ENCODE measurements at places on chromosomes 6 and 20. TPM values are rescaled to one million over a fixed set of nuclear protein-coding genes. Genes with fewer than 3 reads are reported as not detected.

The PDYN gene
- polyA plus RNA-seq: not detected

The CALHM4 gene
- polyA plus RNA-seq: not detected

The C20orf204 gene
- 0.50 TPM for polyA plus RNA-seq

The PRKN gene
- 0.27 TPM for polyA plus RNA-seq

The WFDC2 gene
- 547 TPM for polyA plus RNA-seq

The NMBR gene
- 0.05 TPM for polyA plus RNA-seq

The TAGAP gene
- 1.7 TPM for polyA plus RNA-seq

The GINS1 gene
- 0.87 TPM for polyA plus RNA-seq

The OSTM1 gene
- 33.0 TPM for polyA plus RNA-seq

The ZFP57 gene
- 2.0 TPM for polyA plus RNA-seq

The MCCD1 gene
- polyA plus RNA-seq: not detected

DNA sequence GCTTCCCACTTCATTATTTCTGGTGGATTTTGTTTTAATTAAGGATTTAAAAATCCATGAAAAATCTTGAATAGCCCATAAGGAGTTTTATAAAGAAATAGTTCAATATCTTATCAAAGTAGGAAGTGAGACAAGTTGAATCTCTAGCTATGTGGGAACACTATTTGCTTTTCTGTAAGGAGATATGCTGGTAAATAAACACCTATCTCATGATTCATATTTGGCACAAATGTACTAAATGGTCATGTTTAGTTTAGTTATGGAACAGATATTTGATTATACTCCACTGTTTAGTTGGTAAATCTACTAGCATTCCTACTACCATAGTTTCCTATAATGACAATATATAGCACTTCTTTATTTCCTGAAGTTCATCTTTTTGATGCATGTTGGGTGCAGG, 239.9 kb upstream of the CEP162 start:
- DNase-seq: no peak

DNA sequence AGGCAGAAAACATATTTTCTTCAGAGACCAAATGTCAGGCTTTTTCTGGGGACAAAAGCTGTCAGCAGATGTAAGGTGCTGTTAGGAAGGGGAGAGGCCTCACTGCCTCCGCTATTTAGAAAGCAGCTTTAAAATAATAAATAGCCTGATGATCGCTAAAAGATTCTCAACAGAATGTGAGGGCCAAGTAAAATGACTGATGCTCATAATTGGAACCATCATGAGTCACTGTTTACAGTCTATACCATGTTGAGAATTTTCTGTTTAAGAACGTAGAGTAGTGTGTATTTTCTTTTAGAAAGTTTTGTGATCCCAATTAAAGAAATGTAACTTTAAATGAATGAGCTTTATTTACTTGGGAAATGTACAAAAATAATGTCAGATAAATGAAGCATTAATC, 220.0 kb downstream of the CLIC5 start:
- DNase-seq: no peak

- DNase-seq: no peak
Observed at GRCh38 chr20:38828514-38829295, 23.2 kb downstream of the PPP1R16B start.

DNA sequence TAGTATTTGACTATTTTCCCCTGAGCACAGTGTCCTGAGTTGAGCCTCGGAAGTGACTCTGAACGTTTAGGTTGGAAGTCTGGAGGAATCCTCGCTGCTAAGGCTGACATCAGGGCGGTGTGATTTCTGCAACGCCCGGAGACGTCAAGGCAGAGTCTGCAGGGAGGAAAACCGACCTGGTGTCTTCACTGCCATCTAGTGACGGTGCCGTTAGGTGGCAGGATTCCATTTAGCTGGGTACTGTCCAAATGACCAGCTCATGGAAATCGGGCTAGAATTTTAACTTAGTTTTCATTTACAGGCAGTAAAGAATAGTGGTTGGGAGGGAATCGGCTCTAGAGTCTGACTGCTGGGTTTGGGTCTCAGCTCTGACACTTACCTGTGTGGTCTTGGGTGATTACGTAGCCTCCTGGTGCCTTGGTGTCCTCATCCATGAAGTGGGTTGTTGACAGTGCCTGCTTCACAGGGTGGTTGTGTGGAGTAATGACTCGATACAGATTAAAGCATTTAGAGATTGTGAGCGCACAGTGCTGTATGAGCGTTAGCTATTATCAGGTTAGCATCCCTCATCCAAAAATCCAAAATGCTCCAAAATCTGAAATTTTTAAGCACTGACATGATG, 35.0 kb downstream of the FOXF2 start:
- peak; percentile 84 for DNase-seq

GRCh38 chr20:37615340-37616109, 78.3 kb upstream of the CTNNBL1 start:
- no peak for DNase-seq

DNA sequence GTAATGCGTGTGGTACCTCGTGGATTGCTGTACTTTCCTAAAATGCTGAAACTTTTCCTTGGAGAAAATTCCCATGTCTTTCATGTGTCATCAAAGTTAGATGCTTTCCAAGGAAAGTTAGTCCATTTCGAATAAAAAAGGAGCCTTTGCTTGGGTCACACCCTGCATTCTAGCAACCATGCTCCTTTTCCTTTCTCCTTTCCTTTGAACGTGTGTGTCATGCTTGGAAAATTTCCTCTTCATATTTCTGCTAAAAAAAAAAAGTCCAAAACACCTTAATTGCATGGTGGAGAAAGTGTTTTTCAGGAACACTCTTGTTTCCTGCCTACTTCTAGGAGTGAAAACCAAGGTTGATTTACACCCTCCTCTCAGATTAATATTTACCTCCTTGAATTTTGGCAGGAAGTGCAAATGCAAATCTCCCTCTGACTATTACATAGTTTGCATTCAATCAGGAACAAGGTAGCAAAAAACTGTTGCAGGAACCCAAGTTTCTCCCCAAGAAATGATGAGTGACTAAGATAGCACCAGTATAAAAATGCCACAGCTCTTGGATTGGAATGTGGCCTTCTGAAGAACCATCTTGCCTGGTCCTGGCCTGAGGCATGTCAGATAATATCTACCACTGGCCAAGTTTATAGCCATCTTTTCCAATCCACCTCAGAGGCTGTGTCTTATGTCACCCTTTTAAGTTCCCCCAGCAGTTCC, 590.6 kb downstream of the QKI start:
- DNase-seq: no peak

- DNase-seq: peak; percentile 51
Observed at GRCh38 chr6:139376604-139377218, 2.3 kb upstream of the CITED2 start.

DNA sequence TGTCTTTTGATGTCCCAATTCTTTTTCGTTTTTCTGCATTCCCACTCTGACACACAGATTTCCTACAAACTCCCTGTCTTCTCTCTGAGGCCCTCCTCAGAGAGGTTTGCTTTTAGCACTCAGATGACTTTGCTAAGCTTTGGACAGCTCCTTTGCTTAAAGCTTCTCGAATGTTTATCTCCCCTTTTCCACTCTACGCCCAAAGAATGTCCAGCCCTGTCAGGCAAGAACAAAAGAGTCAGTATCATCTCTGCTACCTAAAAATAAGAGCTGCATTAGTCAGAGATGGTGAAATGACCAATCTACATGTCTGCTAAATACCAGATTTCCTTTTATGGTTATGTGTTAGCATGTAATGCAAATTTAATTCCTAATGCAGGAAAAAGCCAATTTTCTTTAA, 56.8 kb downstream of the PREP start:
- peak; percentile 11 for DNase-seq

GRCh38 chr6:97195117-97195516, 87.9 kb downstream of the MMS22L start:
- DNase-seq: no peak

GRCh38 chr6:169167581-169168301, 85.9 kb downstream of the THBS2 start:
- peak; percentile 65 for DNase-seq

DNA sequence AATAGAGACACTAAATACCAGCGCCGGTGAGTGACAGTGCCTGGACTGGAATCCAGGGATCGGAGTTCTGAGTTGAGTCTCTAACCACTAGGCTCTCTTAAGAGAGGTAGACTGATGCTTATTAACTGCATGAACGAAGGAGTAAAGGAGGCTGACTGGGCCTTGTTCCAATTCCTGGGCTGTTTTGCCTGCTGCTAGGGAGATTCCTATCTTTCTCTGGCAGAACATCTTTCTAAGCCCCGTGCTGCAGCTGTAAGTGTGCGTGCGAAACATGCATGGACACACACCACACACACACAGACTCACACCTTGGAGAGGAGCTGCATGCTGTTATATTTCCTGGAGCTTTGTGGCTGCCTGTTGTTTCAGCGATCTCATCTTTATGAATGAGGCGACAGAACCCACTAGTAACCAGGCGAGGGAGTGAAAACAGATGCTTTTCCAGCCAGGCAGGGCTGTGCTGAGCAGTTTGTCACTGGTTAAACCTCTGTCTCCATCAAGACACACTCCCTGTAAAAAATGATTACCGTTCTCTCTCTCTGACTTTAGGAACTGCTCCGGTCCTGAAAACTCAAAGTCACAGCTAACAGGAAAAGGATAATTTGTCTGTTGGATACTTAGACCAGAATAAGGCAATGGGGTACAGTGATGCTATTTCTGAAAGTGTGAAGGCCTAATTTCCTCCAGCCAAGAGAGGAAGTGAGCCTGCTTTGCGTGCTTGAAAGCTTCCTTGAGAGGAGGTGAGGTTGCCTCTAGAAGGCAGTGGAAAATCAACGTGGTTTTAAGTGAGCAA, 157.4 kb upstream of the ZNF217 start:
- DNase-seq: peak; percentile 81

- DNase-seq: no peak
Observed at GRCh38 chr20:18524646-18525045, 16.9 kb downstream of the SEC23B start.

- peak; percentile 37 for DNase-seq
Observed at GRCh38 chr6:161618831-161619454, 345.1 kb upstream of the AGPAT4 start.

- no peak for DNase-seq
Observed at GRCh38 chr6:148854096-148854495, 107.3 kb downstream of the UST start.

DNA sequence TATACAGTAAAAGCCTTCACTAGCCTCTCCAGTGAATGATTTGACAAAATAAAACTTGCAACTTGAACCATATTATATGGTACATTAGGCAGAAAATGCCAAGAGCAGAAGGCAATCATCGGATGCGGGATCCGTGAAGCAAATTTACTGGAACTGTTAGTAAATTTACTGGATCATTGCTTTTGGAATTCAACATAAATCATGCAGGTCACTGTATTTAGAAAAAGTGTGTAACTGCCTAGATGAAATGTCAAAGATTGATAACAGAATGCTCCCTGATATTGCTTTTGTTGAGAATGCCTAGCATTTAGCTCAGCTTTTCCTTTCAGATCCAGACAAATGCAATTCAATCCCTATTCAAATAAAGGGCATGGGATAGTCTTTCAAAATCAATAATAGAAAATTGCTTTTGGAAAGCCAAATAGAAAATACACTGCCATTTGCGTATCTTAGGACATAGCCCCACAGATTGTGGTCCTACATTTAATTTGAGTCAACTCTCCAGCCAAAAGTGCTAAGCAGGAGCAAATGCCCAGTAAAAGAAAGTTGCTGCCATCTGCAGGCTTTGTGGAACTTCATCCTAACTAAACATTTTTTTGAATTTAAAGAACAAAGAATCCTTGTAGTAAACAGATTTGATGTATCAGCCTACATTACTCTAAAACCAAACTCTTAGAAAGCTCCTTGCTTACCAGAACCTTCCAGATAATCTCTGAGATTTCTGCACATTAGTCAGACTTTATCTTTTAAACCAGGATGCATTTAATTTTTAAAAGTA, 109.5 kb upstream of the HSF2 start:
- DNase-seq: peak; percentile 63

DNA sequence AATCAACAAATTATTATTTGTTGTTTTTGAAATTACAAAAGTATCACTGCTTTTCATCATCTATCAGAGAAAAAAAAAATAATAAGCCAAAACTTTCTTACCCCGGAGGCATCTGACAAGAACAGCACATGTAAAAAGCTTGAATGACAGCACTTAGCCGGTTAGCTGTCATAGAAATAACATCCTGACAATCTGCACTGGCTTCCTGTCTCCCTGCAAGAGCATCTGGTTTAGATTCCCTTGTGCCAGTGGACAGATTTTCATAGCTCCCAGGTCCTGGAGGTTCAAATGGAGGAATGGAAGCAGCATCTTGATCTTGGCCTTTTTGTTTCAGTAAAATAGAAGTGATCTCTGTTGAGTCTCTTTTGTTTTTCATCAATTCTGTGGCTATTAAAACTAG, 74.8 kb downstream of the HACE1 start:
- DNase-seq: no peak

- DNase-seq: no peak
Observed at GRCh38 chr6:24444588-24444987, 41.9 kb downstream of the MRS2 start.

- no peak for DNase-seq
Observed at GRCh38 chr6:18897350-18897749, 510.2 kb downstream of the RNF144B start.

DNA sequence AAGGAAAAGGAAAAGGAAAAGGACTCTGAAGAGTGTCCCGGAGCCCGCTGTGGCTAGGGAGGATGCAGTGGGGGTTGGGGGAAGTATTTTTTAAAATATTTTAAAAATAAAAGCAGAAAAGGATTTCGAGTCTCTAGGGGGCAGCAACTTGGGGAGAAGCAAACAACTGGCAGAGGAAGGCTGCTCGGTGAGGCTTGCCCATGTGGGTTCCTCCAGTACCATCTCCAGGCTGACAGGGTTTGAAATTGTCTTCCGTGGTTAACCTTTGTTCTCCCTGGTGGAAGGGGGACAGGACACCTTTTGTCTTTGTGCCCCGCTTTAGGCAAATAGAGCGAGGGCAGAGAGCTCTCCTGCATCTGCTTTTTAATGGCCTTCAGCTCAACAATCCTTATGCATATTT, 60.4 kb upstream of the SNX9 start:
- no peak for DNase-seq

Measured in lung (tissue), 17 donors.